Mucosa of descending colon (tissue), 3 donors: ENCODE measurements at places on chromosomes 6 and 20.

- DNase-seq: no peak
Observed at GRCh38 chr6:14108571-14109410, 8.8 kb upstream of the CD83 start.

DNA sequence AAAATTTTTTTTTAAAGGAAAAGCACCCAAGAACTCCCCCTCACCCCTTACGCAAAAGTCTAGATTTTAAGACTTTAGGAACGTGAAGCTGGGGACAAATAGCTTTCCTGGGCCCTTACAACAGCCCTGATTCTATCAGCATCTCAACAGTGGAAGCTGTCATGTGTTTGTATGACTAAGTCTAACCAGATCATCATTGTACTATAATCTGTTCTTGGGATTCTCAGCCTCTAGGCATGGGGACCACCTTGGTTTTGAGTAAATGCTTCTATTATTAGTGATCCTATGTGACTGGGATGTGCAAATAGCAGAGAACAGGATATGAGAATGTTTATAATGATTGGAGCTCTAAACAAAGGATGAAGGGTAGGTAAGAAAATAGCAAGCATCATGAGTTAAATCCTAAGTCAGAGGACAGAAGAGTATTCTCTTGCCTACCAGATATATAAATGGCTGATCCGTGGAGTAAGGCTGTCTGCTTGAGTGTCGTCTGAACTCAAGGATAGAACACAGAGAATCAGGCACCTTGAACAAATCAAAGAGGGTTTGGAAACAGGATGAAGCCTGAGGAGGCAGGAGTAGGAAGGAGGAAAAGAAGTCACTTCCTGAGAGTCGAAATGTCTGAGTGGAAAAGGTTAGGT, 105.7 kb upstream of the FAM184A start:
- DNase-seq: no peak

GRCh38 chr20:1418350-1418749, 25.5 kb upstream of the FKBP1A start:
- DNase-seq: no peak

- no peak for DNase-seq
Observed at GRCh38 chr6:56370561-56371211, 123.3 kb upstream of the COL21A1 start.

- no peak for DNase-seq
Observed at GRCh38 chr20:391041-391711, 10.6 kb downstream of the TRIB3 start.

DNA sequence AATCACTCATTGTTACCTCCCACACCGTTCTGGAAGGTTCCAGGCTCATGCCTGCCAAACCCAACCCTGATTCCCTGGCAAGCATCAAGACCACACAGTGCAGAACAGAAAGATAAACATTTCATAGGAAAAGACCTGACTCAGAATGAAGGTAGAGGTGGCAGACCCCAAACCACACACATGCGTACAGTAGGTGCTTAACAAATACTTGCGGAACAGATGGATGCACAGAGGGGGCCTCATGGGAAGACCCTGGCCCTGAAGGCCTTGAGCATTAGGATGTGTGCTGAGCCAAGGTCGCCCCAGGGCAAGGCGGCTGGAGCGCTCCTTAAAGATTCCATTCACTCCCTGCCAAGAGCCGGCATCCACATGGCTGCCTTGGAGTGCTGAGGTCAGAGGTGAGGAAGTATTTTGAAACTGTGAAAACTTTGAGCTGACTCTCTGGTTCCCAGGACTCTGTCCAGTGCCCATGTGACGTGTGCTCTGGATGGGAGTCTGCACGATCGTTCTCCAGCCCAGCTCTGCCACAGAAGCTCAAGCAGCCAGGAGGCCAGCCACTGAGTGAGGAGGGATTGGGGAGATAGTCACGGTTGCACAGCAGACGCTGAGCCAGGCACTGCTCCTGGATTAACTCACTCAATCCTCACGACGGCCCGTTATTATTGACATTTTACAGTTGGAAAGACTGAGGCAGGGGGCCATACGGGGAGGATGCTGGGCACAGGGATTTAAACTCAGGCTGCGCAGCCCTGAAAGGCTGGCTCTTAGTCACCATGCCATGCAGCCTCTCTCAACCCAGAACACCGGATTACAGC, 65.5 kb upstream of the AFDN start:
- no peak for DNase-seq
